ENCODE measurements at places on chromosomes 16 and 17. TPM values are rescaled to one million over a fixed set of nuclear protein-coding genes. Genes with fewer than 3 reads are reported as not detected.

GRCh38 chr17:69468207-69468606, 53.7 kb downstream of the MAP2K6 start:
- DNase-seq = no peak

- no peak for DNase-seq
Observed at GRCh38 chr16:55179852-55180585, 144.0 kb upstream of the IRX6 start.

GRCh38 chr17:75764711-75765421, at the start of gene GALK1:
GALK1 (minus strand) TSS chr17:75765192; CDS start chr17:75765136, 56 bp downstream.
- DNase-seq = peak; percentile 84

DNA sequence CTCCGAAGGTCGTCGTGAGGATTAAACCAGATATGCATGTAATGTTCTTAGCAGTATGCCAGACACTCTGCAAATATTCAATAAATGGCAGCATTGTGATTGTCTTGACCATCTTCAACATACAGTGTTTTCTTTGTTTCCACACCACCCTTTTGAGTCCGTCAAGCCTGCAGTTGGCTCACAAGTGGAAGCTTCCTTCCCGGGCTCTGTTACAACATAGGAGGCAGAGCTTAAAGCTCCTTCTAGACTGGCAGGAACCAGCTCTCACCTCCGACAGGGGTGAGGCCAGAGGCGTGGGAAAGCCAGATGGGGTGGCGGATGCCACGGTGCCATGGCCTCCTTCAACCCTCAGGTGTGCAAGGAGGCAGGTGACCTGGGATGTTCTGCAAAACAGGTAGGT, 138.3 kb downstream of the FOXL1 start:
- peak; percentile 3 for DNase-seq

- DNase-seq = no peak
Observed at GRCh38 chr17:82179946-82180475, 32.6 kb downstream of the CCDC57 start.

DNA sequence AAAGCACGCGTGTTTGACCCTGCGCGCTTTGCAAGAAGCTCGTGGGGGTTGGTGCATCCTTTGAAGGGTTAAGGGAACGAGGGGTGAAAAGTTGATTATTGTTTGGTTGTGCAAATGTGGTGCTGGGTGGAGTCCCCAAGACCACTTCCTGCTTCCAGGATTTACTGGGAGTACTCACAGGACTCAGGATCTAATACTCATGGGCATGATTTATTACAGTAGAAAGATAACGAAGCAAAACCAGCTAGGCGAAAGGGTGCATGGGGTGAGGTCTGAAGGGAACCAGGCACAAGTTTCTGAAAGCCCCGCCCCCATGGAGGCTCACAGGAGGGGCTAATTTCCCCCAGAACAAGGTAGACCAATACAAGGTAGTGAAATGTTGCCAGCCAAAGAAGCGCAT, 58.8 kb downstream of the RPTOR start:
- DNase-seq = no peak

- DNase-seq = no peak
Observed at GRCh38 chr17:83086199-83086880, 6.9 kb downstream of the METRNL start.

GRCh38 chr17:40577611-40578065, 12.4 kb upstream of the CCR7 start:
- no peak for DNase-seq

- DNase-seq = no peak
Observed at GRCh38 chr17:15124746-15125145, 140.4 kb downstream of the PMP22 start.

DNA sequence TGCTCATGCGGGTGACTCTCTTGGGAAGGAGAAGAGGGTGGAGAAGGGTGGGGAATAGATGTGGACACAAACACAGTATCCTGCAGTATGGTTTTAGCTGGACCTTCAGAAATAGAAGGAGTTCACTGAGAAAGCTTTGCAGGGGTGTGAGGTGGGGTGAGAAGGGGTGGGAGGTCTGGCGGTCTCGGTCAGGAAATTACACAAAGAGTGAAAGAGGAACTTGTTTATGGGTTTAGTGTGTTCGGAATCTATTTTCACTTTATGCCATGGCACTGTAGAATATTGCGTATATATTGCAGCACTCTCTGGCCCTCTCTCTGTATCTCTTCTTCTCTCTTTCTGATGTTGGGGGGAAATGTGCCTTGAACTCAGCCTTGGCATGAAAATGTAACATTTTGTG, 148.2 kb upstream of the GOT2 start:
- no peak for DNase-seq

DNA sequence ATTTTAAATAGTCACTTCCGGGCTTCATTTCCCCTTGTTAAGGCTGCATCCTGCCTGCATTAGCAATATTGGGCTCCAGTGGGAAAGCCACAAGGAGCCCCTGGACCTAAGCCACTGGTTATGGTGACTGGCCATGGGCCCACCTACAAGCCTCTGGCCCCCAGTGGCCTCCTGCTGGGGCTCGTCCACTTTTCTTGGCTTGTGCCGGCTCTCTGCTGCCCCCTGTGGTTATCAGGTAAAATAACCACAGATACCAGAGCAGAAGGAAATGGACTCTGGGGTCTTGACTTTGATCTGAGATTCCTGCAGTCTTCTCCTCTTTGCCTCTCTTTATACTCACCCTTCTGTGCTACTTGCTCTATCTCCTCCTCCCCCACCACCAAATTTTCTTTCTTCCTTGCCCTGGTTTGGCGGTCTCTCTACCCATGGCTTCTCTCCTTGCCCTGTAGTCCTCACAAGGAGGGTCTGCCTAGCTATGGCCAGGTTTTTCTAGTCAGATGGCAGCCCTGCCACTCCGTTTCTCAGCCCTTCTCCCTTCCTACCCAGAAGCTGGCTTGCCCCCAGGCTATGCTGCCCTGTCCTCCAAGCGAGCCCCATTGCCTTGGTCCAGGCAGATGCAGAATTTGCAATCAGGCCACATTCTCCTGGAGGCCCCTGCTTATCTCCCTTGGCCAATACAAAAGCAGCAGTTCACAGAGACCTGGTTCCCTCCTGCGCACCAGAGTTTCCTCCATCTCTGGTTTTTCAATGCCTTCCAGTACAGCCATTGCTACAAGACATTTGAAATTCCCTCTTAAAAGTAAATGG, 82.9 kb upstream of the RCVRN start:
- DNase-seq = peak; percentile 47

DNA sequence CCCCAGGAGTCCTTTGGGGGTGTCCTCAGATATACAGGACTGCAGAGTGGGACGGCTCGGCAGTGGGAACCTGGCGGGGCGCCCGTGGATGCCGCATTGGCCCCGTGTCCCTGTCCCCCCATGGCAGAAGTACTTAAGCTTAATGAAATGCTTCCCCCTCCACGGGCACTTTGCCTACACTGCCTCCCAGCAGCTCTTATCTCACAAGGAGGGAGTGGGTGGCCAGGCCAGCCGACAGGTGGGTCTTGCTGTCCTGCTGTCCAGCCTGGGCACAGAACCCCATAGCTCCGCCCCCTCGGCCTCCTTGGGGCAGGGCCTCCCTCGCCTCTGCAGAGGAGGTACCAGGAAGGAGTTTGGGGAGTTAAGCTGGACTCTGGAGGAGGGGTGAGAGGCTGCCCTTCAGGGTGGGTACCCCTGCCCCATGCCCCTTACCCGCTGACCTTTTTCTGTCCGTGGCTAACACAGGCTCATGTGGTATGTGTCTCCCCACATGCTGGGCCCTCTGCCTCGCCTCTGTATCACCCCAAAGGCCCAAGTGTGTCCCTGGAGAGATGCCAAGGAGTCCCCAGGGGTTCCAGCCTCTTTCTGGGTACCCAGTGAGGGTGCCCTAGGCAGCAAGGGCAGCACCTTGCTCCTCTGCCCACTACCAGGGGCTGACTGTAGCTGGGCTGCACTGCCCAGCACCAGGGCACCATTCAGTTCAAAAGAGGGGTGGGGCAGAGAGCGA, 8.7 kb downstream of the THRA start:
- DNase-seq = peak; percentile 90

- no peak for DNase-seq
Observed at GRCh38 chr17:13030056-13030455, 12.2 kb upstream of the ELAC2 start.

The TOP2A gene
- 0.84 TPM for total RNA-seq

The IL32 gene
- total RNA-seq = 103 TPM

The AOC2 gene
- 0.87 TPM for total RNA-seq

The WNT9B gene
- total RNA-seq = not detected

The FZD2 gene
- 0.44 TPM for total RNA-seq

The KRTAP3-2 gene
- total RNA-seq = not detected

The ELMO3 gene
- total RNA-seq = 0.30 TPM

The CMTM2 gene
- total RNA-seq = not detected

The LRRC37B gene
- total RNA-seq = 2.0 TPM
